ENCODE measurements at places on chromosomes 7 and 10.

GRCh38 chr10:123389520-123389919 lies 235.3 kb downstream of the BUB3 start:
- DNase-seq: no peak

DNA sequence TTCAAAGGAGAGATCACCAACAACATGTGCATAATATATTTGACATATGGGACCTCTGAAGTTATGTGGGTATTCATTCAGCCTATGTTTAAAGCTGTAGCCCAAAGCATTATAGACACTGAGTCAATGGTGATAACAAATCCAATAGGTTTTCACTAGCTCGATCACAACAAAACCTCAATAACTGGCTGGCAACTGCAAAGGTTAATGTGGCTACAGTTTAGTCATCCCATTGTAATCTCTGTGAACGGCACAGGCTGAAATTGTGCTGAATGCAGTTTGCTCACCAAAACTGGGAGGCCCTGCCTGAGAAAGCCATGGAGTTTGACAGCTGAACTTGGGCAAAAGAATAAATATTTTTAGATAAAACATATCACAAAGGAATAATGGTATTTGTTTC lies 152.4 kb upstream of the ADO start:
- no peak for DNase-seq

GRCh38 chr10:118904286-118904685 lies 125.2 kb upstream of the NANOS1 start:
- no peak for DNase-seq

DNA sequence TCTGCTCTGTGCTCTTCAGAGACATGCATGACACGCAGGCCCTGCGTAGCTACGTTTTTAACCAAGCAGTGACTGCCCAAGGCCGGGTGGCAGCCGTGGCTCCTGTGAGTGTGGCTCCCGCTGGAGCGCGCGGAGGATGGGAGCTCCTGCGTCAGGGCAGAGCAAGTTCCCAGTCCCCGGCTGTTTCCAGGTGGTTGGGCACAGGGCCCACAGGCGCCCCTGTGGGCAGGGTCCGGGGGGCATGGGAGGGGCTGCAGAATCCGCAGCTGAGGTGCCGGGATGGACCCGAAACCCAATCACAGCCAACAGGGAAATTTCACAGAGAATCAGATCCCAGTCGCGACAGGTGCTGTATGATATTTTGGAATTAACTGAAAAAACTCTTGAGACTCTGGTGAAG lies 9.8 kb downstream of the NKX6-2 start:
- DNase-seq: no peak

DNA sequence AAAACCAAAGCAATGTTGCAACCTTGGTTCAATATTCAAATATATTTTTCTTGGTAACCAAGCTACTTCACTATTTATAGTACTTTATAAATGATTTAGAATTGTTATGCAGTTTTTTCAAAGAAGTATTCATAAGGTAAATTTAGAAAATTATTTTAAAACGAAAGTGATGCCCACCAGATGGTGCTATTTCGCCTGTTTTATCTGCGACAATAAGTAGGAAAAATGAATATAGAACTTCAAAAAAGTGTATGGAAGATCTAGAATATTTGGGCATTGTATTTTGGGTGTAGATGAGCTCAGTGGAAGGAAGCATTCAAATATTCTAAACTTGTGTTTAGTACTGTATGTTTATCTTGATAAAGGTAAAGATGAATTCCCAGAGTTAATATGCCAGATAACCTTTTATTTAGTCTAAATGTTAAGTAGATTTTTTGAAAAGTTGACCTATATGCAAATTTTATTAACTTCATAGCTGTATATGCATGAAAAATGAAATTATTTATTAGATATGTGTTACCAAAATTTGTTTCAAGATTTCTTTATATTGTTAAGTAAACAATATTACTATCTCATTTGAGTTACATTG lies 93.2 kb downstream of the ADK start:
- peak; percentile 56 for DNase-seq

- DNase-seq: no peak
Observed at GRCh38 chr7:82235713-82236112, 207.9 kb downstream of the CACNA2D1 start.

- no peak for DNase-seq
Observed at GRCh38 chr10:61855771-61856170, 45.7 kb upstream of the ARID5B start.

- DNase-seq: no peak
Observed at GRCh38 chr7:141456298-141456697, 94.9 kb upstream of the AGK start.

DNA sequence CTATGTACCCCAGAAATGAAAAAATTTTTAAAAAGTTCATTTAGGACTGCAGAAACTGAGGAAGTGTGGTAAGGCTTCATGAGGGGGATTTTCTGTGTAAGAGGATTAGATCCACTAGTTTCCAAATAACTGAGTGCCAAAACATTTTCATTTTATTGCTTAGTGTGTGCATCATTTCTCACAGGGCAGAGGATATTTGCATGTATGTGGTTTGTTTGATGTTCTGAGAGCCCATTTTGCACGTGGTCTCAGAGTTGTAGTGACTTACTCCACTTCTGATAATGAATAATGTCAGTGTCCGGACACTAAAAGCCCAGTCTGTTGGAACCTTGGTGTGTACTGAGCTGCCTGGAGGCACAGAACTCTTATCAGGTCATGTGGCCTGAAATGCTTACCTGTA lies 299.9 kb downstream of the AUTS2 start:
- DNase-seq: no peak

GRCh38 chr10:4984223-4984622 lies 19.4 kb downstream of the AKR1C2 start:
- DNase-seq: no peak

- DNase-seq: no peak
Observed at GRCh38 chr7:95578299-95578855, 17.9 kb downstream of the PDK4 start.

- no peak for DNase-seq
Observed at GRCh38 chr10:43202657-43203447, 64.0 kb downstream of the RASGEF1A start.

DNA sequence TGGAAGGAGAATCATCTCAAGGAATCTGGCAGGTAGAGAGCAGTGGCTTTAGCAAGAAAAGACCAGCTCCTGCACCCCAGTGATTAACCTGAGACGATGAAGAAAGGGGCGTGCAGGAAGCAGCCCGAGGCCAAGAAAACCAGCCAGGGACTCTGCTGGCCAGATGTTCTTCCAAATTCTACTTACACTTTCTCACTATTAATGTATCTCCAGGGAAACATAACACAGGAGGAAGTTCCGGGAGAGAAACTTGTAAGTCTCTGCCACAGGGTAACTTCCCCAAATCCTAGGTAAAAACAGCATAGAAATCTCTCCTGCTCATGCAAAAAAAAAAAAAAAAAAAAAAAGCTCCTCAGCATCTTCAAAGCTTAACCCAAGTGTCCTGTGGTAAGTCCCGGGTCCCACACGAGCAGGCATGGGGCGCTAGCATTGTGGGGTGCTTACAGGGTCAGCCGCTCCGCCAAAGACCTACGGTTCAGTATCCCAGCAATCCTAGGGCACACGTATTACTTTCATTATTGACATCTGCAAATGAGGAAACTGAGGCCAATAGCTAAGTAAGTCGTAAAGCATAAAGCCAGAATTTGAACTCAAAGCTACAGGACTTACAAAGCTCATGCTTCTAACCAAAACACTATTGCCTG lies 97.2 kb upstream of the GNA12 start:
- no peak for DNase-seq

- DNase-seq: no peak
Observed at GRCh38 chr7:151674161-151674920, 154.6 kb upstream of the RHEB start.

GRCh38 chr7:129771201-129771927 lies 159.8 kb downstream of the NRF1 start:
- DNase-seq: no peak

- DNase-seq: no peak
Observed at GRCh38 chr7:116449950-116450349, 49.6 kb upstream of the CAV2 start.

GRCh38 chr10:16436367-16436757 lies 448 bp upstream of the PTER start:
- no peak for DNase-seq

- no peak for DNase-seq
Observed at GRCh38 chr10:90047243-90047729, 345.9 kb downstream of the KIF20B start.

GRCh38 chr10:95496246-95496911 lies 64.8 kb downstream of the SORBS1 start:
- DNase-seq: no peak

DNA sequence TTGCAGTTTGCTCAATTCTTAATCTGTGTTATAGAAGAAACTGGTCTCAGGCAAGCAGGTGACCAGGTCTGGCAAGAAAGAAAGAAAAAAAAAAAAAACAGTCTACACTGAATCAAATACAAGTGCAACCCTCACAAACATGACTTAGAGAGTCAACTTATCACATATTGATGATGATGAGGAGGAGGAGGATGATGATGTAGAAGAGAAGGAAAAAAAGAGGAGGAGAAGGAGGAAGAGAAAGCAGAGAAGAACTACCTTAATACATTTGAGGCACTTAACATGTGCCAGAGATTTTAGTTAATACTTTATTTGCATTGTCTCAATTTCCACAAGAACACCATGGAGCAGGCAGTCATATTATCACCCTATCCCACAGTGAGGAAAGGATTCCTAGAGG lies 91.5 kb downstream of the GLI3 start:
- DNase-seq: no peak

GRCh38 chr7:101521430-101521925 lies 107.6 kb downstream of the MYL10 start:
- no peak for DNase-seq

DNA sequence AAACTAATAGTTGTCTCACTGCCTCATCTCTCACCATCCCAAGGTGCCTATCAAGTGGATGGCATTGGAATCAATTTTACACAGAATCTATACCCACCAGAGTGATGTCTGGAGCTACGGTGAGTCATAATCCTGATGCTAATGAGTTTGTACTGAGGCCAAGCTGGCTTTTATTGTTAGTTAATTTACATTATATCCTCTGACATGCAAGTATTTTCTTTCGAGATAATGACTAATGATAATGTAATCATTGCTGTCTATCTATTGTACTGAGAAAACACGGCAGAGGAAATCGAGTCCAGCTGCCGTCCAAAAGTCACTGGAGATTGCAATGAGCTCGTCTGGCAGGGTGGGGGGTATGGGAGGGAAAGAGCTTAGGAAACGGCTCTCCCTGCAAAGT lies 172.4 kb upstream of the LANCL2 start:
- peak; percentile 24 for DNase-seq

- DNase-seq: peak; percentile 22
Observed at GRCh38 chr10:112271982-112272381, 11.2 kb upstream of the TECTB start.

DNA sequence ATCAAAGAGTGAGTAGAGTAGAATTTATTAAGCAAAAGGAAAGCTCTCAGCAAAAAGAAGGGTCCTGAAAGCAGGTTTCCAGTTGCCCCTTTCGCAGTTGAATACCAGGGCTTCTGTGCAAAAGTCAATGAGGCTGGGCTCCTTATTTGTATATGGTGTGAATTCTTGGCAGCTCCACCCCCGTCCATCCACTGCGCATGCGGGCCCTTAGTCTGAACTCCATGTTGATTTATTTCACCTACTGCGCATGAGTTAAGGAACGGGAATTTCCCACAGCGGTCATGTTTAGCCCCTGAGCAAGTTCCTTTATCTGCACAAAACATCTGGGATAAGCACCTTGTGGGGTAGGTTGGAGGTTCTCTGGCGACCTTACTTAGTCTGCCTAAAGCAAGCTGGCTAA lies 325.6 kb downstream of the ZWINT start:
- DNase-seq: no peak

DNA sequence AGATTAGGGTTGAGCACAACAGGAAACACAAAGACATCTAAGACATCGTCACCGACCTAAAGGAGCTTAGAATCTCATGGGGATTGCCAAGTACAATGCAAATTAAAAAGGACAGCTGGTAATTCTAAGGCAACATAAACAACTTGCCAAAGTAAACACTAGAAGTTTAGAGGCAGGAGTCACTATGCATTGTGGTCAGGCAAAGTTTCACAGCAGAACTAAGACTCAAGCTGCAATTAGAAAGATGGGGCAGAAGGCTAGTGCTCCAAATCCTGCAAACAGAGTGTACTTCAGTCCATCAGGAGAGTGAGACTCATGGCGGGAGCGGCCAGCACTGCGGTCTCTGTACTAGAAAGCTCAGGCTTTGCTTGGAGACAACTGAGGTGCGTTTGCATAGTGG lies 52.7 kb downstream of the HIPK2 start:
- DNase-seq: peak; percentile 47

DNA sequence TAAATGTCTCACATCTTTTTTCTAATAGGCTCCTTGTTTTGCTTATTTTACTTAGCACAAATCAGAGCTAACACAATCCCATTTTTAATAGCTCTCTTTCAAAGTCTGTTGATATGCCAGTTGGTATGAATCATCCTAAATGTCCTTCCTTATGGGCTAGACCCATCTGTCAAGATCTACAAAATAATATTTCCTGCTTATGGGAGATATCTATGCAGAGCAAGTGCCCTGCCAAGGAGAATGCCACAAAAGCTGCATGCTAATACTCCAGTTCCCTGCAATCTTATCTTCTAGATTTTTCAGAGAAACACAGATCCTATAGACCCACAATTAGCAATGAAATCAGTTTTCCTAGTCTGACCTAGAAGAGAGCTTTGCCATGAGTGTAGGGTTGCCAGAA lies 230.8 kb upstream of the NPVF start:
- no peak for DNase-seq

DNA sequence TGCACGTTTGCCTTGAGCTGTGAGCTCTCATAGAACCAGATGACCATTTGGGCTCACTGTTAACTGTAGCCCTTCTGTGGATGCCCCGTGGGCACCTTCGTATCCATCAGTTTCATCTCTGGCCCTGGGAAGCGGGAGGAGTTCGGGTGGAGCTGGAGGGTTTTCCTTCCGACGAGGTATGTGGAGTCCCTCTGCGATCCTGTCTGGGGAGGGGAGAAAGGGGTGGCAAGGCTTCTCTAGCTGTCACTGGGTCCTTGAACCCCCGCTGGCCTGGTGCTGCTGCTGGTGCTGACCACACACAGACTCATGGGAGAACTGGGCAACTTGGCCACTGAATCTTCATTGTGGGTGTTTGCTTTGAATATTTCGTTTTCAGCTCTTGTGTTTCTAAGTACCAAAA lies 32.7 kb downstream of the INPP5A start:
- DNase-seq: no peak

- DNase-seq: no peak
Observed at GRCh38 chr10:122207596-122207995, 63.5 kb upstream of the BTBD16 start.

GRCh38 chr10:113139699-113140098 lies 189.7 kb downstream of the TCF7L2 start:
- DNase-seq: peak; percentile 39

All from fibroblast of the conjunctiva (primary cell).